ENCODE measurements at places on chromosomes 2 and 18.

GRCh38 chr2:23231865-23232264, 153.1 kb upstream of the KLHL29 start:
- no peak for DNase-seq

GRCh38 chr2:139685090-139685983, 905.1 kb upstream of the NXPH2 start:
- DNase-seq, result peak; percentile 13

- no peak for DNase-seq
Observed at GRCh38 chr2:113158884-113159553, 14.8 kb upstream of the PSD4 start.

- DNase-seq, result no peak
Observed at GRCh38 chr2:80591233-80591632, 286.7 kb upstream of the LRRTM1 start.

DNA sequence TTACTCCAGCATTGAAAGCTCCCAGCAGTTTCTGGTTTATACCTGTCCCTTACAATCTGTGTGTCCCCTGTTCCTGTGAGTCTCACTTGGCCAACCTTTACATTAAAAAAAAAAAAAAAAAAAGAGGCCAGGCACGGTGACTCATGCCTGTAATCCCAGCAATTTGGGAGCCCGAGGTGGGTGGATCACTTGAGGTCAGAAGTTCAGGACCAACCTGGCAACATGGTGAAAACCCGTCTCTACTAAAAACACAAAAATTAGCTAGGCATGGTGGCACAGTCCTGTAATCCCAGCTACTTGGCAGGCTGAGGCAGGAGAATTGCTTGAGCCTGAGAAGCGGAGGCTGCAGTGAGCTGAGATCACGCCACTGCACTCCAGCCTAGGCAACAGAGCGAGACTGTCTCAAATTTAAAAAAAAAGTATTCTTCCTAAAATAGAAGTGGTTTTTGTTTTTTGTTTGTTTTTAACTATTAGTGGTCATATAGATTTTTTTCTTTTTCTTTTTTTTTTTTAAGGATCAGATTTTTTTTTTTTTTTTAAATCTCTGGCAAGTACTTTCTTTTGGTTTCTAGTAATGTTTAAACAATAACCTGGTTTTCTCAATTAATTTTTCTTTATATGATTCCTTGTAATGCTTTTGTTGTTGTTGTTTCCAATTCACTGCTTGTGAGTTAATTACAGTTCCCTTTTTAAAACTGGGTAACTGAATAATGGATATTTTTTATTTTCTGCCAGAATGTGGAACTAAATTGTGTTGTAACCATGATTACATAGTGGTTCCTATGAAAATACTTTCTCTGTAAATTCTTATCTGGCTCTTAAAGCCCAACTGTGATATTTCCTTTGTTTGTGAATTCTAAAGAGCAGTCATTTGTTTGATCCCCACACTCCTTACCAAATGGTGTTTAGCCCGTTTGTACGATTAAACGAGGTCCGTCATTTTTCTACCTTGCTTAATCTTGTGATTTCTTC, 116.8 kb downstream of the CTAGE1 start:
- DNase-seq, result no peak

- peak; percentile 57 for DNase-seq
Observed at GRCh38 chr18:64966667-64967066, 784.1 kb upstream of the CDH7 start.
